ENCODE measurements at places on chromosomes 2 and 18.

GRCh38 chr2:222733846-222734702, 62.6 kb downstream of the MOGAT1 start:
- no peak for DNase-seq

DNA sequence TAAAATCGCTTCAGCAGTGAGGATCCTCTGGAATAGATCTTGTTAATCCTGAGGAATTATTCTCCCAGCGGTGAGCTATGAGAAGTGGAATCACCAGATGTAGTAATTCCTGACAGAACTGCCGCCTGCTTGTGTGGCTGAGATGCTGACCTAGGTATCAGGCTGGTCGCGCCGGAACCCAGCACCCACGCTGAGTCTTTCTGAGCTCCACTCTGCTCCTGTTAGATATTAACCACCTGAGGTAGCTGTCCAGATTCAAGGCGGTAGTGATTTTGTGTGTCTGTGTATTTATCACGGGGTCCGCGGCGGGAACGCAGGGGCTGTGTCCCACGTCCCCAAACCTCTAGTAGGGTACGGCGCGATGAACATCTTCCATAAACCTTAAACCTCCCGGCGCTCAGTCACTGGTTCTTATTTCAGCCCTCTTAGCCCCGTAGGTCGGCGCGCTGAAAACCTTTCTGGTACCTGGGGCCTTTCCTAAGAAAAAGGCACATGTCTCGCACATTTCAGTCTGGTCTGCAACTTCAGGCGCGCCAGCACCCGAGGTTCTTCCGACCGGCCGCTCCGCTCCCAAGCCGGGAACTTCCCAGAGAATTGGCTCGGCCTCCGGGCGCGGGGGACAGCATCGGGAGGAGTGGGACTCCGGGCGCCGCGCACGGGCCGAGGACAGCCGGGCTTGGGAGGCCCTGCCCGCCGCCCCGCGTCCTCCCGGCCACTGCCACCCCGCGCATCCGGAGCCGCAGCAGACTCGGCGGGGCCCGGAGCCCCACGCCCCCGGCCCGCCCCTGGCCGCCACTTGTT, 542 bp upstream of the CNNM3 start:
- DNase-seq, result no peak

- DNase-seq, result no peak
Measured at GRCh38 chr2:69578198-69578540, 65.4 kb downstream of the AAK1 start.

DNA sequence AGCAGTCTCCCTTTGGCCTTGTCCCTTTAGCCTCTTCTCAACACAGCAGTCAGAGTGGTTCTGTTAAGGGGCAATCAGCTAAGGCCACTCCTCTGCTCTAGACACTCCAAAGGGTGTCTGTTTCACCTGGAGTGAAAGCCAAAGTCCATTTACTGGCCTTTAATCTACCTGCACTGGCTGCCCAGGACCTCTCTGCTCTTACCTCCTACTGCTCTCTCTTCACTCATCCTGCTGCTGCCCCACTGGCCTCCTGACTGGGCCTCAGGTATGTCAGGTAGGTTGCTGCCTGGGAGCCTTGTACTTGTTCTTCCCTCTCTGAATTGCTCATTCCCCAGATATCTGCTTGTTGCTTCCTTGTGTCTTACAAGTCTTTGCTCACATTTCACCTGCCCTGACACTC, 68.2 kb downstream of the PIKFYVE start:
- DNase-seq, result no peak

DNA sequence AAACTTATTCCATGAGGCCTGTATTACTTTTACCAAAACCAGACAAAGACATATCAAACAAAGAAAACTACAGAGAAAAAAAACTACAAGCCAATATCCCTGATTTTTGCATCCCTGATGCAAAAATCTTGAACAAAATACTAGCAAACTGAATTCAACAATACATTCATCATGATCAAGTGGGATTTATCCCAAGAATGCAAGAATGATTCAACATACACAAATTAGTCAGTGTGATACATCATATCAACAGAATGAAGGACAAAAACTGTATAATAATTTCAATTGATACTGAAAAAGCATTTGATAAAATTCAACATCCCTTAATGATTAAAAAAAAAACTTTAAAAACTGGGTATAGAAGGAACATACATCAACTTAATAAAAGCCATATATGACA, 106.8 kb downstream of the SLC39A10 start:
- DNase-seq, result no peak

DNA sequence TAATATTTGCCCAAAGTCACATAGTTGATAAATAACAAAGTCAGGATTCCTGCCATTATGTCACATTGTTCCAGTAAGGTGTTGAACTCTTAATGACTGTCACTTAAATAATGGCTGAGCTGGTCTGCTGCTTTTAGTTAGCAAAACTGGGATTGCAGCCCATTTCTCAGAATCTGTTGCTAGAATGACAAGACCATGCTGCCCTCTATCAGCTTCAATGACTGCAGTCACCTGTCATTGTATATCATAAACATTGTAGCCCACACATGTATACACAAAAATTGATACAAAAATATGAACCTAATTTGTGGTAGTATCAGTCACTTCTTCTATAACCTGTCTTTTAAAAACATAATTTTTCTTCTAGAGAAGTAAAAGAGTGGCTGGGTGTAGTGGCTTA, 121.1 kb downstream of the FAM161A start:
- no peak for DNase-seq

DNA sequence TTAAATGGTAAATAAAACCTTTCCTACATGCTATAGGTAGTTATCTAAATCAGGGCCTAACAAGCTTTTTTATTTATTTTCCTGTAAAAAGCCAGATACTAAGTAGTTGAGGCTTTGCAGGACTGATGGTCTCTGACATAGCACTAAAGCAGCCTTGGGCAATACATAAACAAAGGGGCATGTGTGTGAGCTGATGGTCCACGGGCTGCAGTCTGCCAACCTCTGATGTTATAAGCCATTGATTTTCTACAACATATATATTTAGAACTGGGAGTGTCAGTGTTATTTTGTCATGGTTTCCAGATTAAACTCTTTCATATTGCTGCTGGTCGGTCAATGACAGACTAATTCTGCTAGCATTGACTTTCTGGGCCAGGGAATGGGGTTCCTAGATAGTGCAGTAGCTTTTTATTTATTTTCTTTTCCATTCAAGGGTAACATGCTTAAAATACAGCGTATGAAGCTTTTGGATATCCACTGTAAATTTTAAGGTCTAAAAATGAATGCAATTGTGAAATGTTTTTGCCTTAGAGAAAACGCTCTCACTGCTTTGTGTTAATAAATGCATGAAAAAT, 134.0 kb downstream of the NEDD4L start:
- DNase-seq, result no peak

GRCh38 chr2:24541621-24542020, 50.6 kb downstream of the NCOA1 start:
- no peak for DNase-seq

DNA sequence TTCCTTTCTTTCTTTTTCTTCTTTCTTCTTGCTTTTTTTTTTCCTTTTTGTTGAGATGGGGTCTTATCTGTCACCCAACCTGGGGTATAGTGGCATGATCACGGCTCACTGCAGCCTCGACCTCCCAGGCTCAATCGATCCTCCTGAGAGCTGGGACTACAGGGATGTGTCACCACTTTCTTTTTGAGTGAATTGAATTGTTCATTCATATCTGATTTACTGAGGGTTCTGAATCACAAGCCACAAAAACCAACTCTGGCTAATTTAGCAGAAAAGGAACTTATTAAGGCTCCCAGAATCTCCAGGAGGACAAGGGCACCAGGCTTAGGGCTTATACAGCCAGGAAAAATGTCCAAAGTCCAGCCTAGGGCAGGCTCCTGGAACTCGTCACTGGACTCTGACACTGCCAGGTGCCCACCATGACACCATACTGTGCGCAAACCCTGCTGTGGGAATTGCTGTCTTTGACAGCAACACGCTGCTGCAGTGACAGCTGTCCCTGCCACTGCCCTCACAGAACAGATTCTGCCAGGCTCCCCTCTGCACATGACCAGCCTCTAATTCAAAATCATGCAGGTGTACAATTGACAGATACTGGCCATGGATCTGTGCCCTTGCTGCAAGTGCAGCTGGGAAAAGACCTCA, 42.9 kb upstream of the EML6 start:
- no peak for DNase-seq

DNA sequence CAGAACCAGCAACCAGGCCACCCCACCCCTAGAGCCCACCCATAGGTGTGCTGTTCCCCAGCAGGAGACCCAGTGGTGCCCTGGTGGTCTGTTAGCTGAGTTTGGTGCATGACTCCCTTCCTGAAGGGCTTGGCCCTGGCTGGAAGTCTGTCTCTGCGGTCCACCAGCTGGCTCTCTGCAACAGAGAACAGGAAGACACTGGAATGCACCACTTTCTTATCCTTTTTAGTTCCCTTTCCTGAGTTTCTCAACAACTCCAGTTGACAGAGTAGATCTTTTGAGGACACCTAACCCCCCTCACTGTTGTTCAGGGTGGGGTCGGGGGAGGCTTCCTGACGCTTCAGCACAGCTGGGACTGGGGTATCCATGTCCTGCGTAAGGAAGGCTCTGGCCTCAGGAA, 11.9 kb upstream of the RPL37A start:
- DNase-seq, result no peak

- no peak for DNase-seq
Measured at GRCh38 chr2:224982910-224983711, 59.2 kb downstream of the DOCK10 start.

GRCh38 chr2:120486441-120486840, 140.5 kb downstream of the INHBB start:
- DNase-seq, result no peak

DNA sequence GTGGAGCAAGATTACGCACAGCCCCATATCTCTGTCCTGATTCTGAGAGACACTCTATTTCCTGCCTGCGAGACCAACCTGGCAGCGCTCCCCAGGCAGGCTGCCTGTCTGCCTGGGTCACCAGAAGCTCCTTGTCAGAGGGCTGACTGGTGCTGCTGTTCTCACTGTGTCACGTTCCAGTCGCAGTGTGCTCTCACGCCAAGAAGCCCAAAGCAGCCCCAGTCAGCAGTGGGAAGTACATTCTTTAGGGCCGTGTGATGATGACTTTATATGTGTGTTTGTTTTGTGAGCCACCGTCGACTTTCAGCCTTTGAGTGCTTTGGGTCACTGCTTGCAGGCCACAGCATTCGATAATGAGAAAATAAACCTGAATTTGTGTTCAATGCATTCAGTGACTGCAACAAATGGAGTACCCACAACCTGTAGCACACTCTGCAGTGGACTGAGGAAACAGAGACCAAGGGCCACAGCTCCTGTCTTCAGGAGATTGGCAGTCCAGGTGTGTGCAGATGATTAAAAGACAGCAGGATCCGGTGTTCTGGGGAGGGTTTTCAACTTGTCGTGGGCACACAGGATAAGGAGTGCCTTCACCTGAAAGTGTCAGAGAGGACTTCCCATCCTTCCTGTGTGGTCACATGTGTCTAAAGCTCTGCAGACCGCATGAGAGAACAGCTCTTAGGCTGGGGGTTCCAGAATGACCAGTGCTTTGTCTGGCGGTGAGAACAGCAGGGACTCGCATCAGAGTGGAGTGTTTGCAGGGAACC, 4.8 kb downstream of the TNFRSF11A start:
- no peak for DNase-seq

DNA sequence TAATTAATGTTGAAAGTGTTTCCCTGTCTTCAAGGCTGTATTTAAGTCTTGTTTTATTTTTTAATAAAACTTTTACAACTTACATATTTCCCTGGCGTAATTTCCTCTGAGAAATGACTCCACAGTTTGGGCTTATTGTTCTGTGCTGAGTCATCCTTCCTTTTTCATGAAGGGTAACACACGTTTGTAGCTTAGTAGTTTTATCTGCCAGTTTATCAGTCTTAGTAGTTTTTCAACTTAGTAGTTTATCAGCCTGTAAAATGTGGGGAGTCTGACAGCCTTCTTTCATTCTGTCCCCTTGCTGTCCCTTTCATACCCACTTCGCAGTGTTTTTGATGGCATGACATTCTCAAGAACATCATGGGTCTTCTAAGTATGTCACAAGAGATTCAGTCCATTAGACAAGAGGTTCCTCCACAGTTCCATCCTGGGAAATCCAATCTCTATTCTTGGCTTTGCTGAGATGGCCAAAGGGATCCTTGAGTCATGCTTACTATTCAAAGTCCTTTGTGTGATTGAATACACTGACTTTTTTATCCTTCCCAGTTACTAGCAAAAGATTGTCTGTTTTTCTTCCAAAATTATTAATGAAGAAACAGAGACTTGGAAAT, 60.0 kb upstream of the SGPP2 start:
- DNase-seq, result no peak

DNA sequence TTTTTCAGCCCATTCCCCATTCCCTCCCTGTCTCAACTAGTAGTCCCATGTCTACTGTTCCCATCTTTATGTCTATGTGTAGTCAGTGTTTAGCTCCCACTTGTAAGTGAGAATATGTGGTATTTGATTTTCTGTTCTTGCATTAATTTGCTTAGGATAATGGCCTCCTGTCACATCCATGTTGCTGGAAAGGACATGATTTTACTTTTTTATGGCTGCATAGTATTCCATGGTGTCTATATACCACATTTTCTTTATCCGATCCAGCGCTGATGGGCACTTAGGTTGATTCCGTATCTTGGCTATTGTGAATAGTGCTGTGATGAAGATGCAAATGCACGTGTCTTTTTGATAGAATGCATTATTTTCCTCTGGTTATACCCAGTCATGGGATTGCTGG, 21.7 kb upstream of the ITGA6 start:
- no peak for DNase-seq

DNA sequence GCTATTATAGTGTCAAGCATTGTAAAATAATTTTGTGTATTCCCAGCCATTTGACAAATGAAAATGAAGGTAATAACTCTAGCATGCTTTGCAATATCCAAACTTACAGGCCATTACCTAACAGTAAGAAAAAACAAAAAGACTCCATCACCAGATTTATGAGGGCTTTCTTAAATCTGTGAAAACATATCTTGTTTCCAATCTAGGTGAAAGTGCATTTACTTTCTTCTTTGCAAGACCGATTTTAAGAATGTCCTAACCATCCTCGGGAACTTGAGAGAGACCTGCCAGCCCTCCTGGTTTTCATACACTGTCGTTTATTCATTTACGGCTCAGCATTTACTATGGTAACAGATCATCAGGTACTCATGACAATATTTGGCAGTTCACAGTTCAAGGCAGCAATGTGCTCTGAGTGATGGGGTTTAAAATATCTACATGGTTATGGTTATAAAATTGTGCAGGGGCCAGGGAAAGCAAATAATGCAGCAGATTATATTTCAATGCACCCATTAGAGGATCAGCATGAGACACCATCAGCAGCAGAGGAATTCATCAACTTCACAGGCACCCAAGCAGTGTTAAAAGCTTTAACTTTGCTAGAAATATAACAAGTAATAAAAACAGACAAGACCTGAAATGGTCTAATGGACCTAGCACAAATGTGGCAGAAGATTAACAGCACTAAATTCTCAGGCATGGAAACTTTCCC, 34.4 kb upstream of the PARD3B start:
- DNase-seq, result no peak

- DNase-seq, result peak; percentile 73
Measured at GRCh38 chr18:9643549-9643948, 29.2 kb upstream of the PPP4R1 start.

DNA sequence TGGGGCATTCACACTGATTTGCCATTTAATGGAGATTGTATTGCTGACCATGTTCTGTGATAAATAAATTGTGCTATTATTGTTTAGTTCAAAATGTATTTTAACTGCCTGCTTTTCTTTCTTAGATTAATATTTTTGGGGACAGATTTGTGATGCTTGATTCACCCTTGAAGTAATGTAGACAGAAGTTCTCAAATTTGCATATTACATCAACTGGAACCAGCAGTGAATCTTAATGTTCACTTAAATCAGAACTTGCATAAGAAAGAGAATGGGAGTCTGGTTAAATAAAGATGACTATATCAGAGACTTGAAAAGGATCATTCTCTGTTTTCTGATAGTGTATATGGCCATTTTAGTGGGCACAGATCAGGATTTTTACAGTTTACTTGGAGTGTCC, 1.8 kb downstream of the DNAJC10 start:
- DNase-seq, result no peak
